Activated T-helper 9 cell treated with anti-CD3 and anti-CD28 coated beads, Interleukin-2, amount 50 U/mL, for 16 hours (primary cell): ENCODE measurements at places on chromosomes 16 and 17.

- no peak for DNase-seq
These were observed 1.0 kb downstream of the ZNF319 start for GRCh38 chr16:57999366-57999970.

- no peak for DNase-seq
These were observed 2.9 kb upstream of the CLDN9 start for GRCh38 chr16:3009568-3010390.

DNA sequence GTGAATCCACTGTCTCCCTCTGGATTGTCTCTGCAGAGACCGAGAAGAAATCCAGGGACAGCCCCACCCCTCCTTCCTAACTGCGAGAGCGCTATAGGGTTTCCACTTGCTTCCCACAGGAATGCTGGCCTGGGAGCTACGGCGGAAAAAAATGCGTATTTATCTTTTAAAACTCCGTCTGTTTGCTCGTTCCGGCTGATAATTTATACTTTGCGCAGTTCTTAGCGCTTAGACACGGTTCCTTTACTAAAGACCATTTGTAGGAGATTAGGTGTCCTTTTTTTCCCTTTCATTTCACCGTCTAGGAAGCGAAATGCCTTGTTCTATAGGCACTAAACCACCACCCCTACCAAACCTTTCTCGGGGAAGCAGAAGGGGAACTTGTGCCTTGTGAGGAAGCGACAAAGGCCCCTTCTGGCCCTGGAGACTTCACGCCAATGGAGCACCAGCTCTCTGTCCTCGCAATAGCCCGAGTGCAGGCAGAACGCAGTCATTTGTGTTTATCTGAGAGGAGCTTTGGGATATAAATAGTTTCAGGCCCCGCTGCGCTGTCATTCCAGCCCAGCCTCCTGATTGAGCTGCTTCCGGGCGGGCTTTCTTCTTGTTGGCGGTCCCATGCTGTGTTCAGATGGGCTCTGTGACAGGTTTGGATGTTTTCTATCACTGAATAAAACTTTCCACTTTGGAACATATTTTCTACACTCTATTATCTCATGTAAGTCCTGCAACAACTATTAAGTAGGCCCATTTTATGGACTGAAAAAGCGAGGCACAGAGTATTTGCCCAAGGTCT lies 791 bp upstream of the SUPT4H1 start:
- DNase-seq = no peak

- DNase-seq = no peak
These were observed 14.5 kb downstream of the TMC6 start for GRCh38 chr17:78113804-78114785.

DNA sequence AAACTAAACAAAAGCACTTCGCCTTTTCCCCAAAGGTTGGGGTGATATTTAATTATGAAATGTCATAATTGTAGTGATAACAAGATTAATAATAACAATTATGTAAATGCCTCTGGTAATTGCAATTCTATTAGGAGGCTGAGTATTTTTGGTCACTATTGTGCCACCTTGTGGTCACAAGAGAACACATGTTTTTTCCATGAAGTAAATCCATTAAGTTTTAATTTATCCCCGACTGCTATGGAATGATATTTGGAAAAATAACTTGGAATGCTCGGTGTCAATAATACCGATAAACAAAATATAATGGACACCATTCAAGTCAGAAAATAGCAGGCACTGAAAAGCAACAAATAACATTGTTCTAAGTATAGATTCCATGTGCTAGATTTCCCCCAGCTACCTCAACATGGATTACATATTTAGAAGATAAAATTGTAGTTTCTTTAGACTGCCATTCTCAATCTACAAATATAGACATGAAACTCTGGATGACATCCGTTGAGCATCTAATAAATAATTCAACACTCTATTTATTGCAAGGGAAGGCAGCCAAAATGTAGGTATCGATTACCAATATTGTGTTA lies 25.0 kb upstream of the KCNJ2 start:
- DNase-seq = no peak

DNA sequence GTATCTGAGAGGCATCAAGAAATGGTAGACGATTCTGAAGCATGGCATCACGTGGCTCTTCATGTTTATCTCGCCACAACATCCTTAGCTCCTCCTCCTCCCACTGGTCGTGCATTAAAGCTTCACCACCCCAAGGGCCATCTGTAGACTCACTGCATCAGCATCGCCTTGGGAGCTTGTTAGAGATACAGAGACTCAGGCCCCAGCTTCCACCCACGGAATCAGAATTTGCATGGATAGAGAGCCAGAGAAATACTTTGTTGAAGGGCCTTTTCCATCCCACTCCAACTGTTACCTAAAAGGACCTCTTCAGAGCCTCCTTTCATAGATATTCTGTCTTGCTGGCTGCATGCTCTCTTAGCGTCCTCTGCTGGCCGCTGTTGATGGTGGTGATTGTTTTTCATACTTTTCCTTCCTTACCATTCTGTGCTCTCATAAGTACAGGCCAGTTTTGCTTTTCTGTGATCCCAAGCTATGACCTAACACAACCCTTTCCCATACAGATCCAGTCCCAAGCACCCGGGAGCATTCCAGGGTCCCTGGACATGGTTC lies 1049.4 kb upstream of the EEF2KMT start:
- no peak for DNase-seq

DNA sequence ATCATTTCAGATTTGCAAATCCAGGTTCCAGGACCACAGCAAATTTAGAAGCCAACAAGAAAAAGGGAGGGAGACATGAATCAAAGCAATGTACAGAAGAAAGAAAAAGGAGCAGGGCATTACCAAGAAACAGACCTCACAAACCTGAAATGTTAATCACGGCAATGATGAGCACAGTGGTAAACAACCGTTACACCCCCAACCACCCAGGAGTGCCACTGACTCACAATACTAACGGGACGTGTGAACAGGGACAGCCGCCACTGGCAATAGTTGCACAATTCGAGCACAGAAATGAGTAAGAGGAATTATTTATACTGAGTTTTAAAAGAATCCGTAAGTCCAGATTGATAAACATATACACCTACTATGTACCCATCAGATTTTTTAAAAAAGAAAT lies 13.8 kb downstream of the USP22 start:
- no peak for DNase-seq

DNA sequence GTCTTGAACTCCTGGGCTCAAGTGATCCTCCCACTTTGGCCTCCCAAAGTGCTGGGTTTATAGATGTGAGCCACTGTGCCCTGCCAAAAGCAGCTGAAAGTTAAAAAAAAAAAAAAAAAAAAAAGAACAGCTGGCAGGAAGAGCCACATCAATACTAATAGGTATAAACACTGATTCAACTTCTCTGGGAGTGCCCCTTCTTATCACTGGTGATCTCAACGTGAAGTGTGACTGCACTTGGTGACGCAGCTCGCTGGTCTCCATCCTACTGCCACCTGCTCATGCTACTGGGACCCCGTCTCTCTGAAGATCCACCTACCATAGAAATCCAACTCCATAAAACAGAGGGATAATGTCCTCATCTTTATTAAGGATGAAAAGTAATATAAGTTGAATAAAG lies 40.8 kb downstream of the RNF157 start:
- DNase-seq = peak; percentile 31

DNA sequence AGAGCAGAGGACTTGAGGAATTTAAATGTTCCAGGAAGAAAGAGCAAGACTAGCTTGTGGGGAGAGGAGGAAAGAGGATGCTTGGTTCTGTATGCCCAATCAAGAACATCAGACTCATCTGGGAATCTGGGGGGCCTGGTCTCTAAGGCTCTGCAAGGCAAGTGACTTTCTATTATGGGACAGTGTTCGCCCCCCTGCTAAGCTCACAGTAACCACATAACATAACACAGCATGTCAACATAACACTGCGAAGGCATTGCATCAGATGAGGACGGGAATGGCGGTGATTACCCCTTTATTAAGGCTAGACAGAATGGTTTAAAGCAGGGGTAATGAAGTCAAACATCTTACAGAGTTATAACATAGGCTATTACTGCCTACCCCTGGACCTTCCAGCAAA lies 176.6 kb upstream of the IRX6 start:
- no peak for DNase-seq
